ENCODE measurements at places on chromosomes 12 and 14.

DNA sequence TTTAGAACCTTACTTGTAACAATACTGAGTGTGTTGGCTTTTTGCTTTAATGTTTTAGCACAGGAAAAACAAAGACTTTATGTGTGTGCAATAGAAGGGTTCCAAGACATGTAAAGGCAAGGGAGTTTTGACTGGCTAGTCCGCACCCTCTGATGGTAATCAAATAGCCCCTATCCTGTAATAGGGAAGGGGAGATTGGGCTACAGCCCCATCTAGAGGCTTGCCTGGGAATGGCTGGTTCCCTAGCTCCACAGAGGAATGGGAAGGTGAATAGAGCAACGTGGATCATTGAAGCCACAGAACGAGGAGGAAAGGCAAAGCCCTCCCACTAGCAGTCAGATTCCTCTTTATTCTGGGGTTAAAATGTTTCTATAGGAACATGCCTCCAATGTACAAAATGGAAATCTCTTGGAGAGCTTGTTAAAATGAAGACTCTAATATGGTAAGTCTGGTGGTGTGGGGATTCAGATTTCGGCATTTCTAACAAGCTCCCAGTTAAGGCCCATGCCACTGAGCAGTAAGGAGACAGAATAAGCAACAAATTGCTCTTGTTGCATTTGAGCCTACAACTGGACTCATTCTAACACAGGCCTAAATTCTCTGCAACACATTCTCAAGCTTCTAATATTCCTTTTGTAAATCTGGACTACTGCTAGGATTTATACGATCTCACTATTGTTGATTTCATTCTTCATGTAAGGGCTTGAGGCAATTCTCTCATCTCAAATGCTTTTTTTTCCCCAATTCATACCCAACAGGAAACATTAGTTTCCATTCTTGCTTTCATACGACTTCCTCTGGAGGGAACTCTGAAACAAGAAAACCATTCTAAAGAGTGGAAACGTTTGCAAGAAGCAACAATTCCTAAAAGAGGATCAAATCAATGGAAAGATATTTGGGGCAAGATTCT, 57.1 kb downstream of the NIN start:
- no peak for DNase-seq

DNA sequence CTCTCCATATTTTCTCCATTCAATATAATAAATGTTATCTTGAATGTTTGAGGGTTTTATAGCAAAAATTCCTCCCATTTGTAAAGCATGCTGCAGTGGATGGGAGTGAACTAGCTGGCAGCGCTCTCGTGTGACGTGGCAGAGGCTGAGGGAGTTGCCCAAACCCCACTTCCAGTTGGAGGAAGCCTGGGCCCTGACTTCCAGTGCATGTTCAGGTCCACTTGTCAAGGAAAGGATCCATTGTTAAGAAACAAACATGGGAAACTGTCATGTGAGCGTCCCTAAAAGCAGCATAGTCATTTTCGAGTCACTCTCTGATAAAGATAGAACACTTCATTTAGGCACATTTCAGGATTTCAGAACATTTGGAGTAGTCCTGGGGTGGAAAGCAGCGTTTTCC, 116.6 kb downstream of the SLC25A47 start:
- DNase-seq = no peak

DNA sequence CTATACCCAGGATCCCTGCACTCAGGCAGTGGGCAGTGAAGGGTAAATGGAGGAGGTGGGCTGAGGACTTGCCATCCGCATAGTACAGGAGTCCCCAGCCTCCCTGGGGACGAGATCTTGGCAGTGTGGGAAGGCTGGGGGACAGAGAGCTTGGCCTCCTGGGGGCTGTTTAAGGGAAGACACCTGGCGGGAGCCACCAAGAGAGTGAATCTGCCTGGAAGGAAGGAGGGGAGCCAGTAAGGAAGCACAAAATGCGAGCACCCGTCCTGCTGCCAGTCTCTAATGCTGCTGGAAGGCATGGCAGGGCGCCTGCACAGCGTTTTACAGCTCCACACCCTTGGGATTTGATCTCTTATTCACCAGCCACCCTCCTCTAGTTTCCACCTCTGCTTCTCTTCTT, 7.4 kb upstream of the KRT2 start:
- DNase-seq = no peak

GRCh38 chr12:67475725-67476124, 172.8 kb upstream of the DYRK2 start:
- DNase-seq = no peak

GRCh38 chr12:14962797-14963196, 1.4 kb upstream of the ARHGDIB start:
- DNase-seq = no peak

DNA sequence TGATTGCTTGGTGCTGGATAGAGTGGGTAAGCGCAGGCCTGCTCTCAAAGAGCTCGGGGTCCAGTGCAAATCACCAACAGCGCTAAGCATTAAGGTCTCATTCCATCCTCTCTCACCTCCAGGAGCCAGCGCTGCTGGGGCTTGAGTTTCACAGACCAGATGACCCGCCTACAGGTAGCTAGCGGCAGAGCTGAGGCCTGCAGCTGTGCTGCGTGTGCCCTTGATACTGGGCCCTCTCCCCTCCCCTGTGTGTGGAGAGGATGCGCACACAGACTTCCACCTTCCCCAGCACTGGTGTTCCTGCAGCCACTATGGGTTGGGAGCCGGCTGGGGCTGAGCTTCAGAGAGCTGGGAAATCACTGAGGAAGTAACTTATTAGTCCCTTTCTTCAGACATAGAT, 149.9 kb downstream of the CALM1 start:
- no peak for DNase-seq

DNA sequence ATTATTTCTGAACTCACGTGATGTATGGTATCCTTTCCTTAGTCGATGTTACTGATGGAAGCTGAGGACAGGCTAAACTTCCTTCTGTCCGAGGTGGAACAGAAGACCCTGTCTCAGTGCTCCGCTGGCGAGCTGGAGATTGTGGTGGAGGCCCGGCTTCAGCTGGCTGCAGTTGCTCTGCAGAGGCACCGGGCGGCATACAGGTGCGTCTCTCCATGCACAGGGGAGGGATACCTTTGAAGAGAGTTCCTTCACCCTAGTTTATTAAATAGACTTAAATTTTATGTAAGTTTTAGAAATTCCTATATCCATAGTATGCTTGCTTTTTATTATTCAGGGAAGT, 186.7 kb upstream of the NEDD1 start:
- DNase-seq = no peak

GRCh38 chr14:35420036-35420811, 15.7 kb upstream of the NFKBIA start:
- no peak for DNase-seq

- no peak for DNase-seq
Measured at GRCh38 chr12:179131-179884, 34.6 kb downstream of the SLC6A12 start.

GRCh38 chr14:32043624-32044023, 33.5 kb upstream of the ARHGAP5 start:
- DNase-seq = no peak

GRCh38 chr12:126055521-126055920, 990.3 kb downstream of the AACS start:
- no peak for DNase-seq

- no peak for DNase-seq
Measured at GRCh38 chr12:66438601-66439000, 136.3 kb downstream of the HELB start.

- no peak for DNase-seq
Measured at GRCh38 chr12:28175098-28175589, 15.1 kb upstream of the CCDC91 start.

DNA sequence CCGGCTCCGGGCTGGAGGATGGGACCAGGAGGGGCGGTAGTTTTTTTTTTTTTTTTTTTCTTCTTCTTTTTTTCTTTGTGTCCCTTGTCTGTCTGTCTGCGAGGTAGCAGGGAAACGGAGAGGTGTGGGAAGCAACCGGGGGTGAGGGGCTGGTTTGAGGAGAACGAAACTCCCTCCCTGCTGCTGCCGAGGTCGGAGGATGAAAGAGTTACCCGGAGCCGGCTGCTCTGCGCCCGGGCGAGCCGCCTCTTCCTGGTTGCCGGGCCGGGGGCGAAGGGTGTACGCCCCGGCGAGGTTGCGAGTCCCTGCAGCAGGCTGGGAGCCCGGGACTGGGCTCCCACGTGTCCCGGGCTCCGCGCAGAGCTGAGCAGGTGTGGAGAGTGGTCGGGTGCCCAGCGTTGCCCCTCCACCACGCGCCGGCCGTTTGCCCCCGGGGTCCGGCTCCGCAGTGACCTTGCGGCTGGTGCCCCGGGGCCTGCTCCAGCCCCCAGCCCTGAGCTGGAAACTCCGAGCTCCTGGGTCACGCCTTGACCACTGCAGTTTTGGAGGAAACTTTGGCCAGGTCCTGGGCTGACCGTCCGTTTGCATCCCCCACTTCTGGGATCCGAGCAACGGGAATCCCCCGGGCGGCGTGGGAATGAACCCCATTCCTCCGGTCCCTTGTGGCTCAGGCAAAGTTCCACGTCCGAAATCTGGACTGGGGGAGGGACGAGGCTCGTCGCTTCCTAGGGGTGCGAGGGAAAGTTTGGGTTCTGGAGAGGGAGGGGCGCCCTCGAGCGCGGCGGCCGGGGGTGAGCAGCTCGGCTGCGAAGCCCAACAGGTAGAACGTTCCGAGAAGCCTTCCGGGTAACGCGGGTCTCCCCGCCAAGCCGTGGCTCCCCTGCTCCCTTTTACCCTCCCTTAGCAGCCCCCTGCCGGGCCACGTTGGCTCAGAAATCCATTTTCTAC, 1.3 kb downstream of the CHST11 start:
- DNase-seq = no peak

- no peak for DNase-seq
Measured at GRCh38 chr12:28424965-28425364, 234.7 kb downstream of the CCDC91 start.

GRCh38 chr14:51938137-51938536, 51.2 kb upstream of the RTRAF start:
- DNase-seq = no peak

- no peak for DNase-seq
Measured at GRCh38 chr14:63282997-63283883, 35.5 kb downstream of the GPHB5 start.
